ENCODE measurements at places on chromosomes 11 and 22.

DNA sequence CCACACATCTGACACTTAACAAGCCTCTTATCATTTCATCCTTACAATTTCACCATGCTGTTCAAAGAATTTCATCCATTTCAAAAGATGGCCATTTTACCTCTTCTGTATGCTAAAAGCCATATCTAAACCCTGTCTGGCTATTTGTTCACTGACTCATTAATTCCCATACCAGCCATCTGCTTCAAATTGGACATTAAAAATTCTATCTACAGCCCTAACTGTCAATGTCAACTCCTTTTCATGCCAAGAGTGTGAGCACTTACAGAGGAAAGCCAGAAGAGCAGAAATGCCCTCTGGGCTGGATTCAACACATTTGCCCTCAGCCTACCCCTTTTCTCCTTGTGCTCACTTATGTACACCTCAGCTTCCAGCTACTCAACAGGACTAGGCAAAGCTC lies 59.2 kb downstream of the SYTL2 start:
- DNase-seq, result no peak

- DNase-seq, result no peak
These were observed 145.7 kb upstream of the B3GAT1 start for GRCh38 chr11:134557571-134558257.

GRCh38 chr22:31637447-31637890 lies 24.5 kb downstream of the PISD start:
- no peak for DNase-seq

DNA sequence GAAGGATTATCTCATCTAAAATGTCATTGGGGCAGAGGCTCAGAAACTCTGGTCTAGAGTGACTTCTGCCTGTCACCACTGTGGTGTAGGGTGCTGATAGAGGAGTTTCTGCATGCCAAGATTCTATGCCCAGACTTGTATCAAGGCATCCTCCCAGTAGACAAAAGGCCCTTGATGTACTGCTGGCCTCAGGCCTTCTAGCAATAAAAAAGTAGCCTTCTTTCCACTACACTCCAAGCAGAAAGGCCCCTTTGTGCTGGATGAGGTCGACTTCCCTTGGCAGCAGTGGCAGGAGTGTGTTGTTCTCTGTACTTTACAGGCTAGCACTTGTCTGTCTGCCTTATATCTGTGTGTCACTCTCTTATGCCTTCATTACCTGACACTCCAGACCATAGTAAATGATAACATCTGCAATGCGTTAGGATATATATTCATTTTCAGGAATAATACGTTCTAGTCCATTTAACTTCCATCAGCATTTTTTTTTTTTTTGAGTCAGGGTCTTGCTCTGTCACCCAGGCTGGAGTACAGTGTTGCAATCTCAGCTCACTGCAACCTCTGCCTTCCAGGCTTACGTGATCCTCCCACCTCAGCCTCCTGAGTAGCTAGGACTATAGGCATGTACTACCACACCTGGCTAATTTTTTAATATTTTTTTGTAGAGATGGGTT lies 49.5 kb upstream of the RRM1 start:
- DNase-seq, result peak; percentile 43

DNA sequence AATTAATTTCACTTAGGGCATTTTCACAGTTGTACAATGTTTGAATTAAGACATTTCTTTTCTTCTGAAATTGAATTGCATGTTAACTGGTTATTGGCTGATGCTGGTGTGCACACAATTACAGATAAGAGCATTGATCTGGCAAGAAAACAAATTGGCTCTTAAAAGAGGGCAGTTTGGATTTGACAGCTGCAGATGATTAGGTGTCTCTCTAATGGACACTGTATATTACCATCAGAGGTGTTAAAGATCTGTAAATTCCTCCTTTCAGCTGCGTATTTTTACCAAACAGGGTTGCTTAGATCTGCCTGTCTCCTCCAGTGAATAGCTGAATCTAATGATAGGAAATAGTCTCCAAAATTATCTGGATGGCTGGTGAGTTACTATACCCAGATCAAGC lies 198.5 kb downstream of the BLID start:
- DNase-seq, result no peak

GRCh38 chr22:46646531-46647215 lies 26.5 kb downstream of the GRAMD4 start:
- no peak for DNase-seq

GRCh38 chr11:3176487-3176886 lies 11.4 kb upstream of the OSBPL5 start:
- DNase-seq, result no peak
